Activated naive CD8-positive, alpha-beta T cell treated with anti-CD3 and anti-CD28 coated beads, Interleukin-2, amount 50 U/mL, for 16 hours (primary cell): ENCODE measurements at places on chromosomes 6 and 20.

- DNase-seq: no peak
These were observed 81.1 kb upstream of the SMIM8 start for GRCh38 chr6:87241304-87241703.

GRCh38 chr6:31543639-31544038, 1.8 kb upstream of the DDX39B start:
- DNase-seq: no peak

GRCh38 chr6:16991981-16992629, 109.7 kb upstream of the STMND1 start:
- DNase-seq: no peak

GRCh38 chr20:53581444-53582250, 12.0 kb downstream of the ZNF217 start:
- DNase-seq: no peak

DNA sequence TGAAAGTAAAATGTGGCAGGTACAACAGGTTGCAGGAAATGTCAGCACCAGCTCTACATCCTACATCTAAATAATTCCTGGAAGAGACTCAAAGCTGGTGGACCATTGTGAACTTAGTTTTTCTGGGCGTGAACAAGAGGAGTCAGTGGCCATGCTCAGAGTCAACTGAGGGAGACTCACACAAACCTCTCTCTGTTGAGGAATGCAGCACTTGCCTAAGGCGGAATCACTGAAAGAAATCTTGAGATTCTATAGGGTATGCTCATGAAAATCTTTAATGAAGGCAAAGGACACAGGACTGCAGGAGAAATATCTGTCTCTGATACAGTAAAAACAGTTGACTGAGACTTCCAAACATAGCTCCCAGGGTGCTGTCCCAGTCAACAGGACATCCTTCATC, 22.5 kb downstream of the SLC17A4 start:
- DNase-seq: no peak

DNA sequence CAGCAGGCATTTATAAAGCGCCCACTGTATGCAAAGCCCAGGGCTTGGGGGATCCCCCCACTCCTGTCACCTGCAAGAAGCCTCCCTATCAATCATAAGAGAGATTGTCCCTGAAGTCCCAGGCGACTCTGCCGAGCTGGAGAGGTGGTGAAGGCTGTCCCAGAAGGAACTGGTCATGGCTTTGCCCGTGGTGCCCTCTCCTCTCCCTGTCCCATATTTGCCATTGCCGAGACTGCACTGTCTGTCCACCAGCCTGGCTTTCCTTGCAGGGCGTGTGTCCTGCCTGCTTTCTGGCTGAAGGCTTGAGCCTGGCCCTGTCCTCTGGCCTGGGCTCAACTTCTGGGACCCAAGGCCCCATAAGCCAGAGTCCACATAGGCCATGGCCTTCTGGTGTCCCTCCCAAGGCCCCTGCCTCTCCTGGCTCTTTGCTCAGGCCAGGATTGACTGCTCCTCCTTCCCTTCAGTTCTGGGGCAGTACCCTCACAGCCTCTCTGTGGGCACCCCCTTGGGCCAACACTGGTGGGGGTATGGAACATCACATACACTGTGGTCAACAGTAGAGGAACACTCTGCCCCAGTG, 46.9 kb downstream of the CPXM1 start:
- no peak for DNase-seq

DNA sequence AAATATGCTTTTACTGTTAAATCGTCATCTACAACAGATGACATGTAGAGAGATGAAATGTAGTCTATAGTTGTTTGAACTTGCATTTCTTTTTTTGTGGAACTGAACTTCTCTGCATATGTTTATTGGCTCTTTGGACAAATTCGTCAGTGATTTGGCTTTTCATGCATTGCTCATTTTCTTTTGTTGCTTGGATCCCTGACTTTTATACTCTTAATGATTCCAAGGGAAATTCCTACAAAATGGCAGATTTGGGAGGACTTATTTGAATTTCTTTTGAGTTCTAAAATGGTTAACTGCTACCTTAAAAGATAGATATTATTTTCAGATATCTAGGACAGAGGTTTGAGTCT, 65.4 kb downstream of the UTRN start:
- no peak for DNase-seq

GRCh38 chr20:33673410-33674293, 576 bp downstream of the NECAB3 start:
- no peak for DNase-seq
